ENCODE measurements at places on chromosomes 16 and 17.

GRCh38 chr16:48054881-48055601 lies 100.8 kb downstream of the ABCC12 start:
- peak; percentile 71 for DNase-seq

DNA sequence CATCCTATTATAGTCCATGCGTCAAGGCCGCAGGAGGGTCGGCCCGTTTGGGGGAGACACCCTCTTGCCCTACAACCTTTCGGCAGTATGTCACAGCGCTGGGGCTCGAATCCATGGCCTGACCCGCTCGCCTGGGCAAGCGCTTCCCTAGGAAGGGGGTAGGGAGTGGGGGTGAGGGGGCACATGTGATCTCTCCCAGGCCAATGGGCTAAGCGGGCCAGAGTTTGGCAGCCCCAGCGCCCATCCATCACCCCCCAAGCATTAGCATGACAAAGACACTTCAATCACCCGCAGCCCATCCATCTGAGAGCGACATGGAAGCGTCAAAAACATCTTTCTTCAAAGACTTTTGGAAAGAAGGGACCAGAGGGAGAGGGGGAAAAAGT lies at the start of gene HOXB1:
Gene HOXB1 (minus strand): TSS at position 125 of the 386 bp plus-strand sequence. CDS start 107 bp downstream, at position 18.
- DNase-seq = no peak

- no peak for DNase-seq
These were observed 8.7 kb downstream of the SMTNL2 start for GRCh38 chr17:4593021-4593421.

DNA sequence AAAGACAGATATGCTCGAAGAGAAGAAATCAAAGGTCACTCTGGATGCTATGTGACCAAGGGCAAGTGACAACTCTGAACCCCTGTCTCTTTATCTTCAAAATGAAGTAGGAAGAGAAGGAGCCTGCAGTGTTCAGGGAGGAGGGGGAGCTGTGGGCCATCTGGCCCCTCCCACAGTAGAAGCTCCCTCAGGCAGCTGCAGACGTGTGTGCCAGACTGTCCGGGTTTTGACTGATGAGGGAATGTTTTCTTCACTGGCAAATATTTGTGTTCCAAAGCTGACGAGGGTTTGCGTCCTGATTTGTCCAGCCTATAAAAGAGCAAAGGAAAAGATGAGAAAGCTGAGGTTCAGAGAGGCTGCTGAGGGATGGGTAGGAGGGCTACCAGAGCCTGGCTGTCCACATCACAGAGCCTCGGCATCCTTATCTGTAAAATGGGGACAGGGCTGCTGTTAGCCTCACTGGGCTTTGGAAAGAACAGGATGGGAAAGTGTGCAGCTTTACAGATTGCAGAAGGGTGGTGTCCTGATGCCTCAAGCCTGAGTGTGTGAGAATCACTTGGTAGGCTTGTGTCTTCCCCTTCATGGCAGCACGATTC lies 1.8 kb upstream of the GINS2 start:
- DNase-seq = no peak

GRCh38 chr17:17447264-17447663 lies 29.5 kb upstream of the MED9 start:
- no peak for DNase-seq

- no peak for DNase-seq
These were observed 16.8 kb upstream of the KRT10 start for GRCh38 chr17:40839194-40839593.

- DNase-seq = peak; percentile 69
These were observed 35.0 kb downstream of the DHRS7B start for GRCh38 chr17:21161498-21162393.

- DNase-seq = no peak
These were observed 681.6 kb downstream of the KCNJ18 start for GRCh38 chr17:22373911-22374310.

DNA sequence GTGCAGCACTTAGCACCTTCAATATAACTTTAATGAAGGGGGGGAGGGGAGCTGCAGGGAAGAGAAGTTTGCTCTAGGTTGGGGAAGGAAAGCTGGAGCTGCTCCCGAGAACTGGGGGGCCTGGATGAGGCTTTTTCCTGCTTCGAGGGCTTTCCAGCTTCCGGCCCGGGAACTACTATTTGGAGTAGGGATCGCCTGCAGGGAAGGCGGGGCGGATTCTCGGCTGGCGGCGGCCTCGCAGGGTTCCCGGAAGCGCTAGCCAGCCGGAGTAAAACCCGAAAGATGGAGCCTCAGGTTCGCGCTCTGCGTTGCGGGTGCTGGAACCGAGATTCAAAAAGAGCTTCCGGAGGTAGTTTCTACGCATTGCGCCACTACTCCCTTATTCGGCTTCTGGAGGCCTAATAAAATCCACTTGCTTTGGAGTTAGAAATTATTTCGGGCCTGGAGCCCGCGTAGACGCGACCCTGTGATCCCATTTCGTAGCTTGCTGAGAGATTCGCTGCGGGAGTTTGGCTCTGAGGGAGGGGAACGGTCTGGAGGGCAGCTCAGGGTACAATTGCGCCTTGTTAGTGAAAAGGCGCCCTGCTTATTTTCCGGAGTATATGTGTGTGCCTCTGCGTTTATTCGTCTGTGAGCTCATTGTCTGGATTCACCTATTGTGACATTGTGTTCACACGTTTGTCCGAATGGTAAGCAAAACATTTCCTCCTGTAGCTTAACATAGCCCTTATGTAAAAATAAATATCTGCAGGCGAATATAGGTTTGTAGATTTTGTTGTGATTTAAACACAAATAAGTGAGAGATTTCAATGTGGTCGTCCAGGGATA lies 652 bp downstream of the PRAC2 start:
- no peak for DNase-seq

DNA sequence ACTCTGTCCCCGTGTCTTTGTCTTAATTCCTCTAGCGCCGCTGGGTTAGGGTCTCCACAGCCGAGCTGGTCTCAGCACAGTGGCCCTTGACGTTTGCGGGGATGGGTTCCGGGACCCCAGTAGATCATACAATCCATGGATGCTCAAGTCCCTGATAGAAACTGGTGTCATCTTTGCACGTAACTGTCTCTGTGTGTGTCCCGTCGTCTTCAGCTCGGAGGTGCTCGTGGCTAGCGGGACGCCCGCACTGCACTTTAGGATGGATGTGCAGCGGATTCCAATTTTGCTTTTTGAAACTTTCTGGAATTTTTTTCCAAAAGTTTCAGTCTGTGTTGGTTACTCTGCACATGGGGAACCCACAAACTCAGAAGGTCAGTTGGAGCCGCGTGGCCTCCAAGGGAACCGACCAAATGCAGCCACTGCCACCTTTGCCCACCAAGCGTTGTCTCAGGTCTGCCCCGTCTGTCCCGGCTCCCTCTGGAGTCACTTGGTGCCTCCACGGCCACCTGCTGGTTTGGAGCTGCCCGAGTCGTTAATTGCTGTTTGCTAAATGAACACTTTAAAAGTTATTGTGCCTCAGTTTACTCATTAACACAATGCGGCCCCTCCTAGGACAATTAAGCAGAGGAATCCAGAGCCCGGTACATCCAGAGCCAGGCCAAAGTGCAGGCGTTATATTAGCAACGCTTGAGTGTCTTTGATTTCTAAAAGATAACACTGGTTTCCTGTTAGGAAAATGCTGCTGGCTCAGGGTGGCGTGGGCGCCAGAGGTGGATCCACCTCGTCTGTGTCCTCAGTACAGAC lies 5.3 kb upstream of the DPEP1 start:
- DNase-seq = no peak

DNA sequence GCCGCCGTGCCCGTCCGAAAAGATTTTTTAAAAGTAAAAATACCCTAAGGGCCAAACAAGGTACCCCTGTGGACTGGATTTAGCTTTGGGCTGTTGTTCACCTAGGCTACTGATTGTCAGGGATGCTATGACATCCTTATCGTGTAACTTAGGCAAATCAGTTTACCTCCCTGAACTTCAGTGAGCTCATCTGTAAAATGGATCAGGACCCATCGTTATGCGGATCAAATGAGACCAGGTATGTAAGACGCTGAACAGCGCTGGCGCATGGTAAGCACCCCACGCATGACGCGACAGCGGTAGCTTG lies 658 bp upstream of the ZNF771 start:
- no peak for DNase-seq

- no peak for DNase-seq
These were observed 22.1 kb upstream of the IL17C start for GRCh38 chr16:88616320-88616719.

- no peak for DNase-seq
These were observed 1.2 kb downstream of the COX10 start for GRCh38 chr17:14070344-14070984.

GRCh38 chr16:62870554-62870953 lies 834.3 kb upstream of the CDH8 start:
- DNase-seq = no peak

- DNase-seq = peak; percentile 91
These were observed 2.3 kb downstream of the STX1B start for GRCh38 chr16:31008149-31008548.

DNA sequence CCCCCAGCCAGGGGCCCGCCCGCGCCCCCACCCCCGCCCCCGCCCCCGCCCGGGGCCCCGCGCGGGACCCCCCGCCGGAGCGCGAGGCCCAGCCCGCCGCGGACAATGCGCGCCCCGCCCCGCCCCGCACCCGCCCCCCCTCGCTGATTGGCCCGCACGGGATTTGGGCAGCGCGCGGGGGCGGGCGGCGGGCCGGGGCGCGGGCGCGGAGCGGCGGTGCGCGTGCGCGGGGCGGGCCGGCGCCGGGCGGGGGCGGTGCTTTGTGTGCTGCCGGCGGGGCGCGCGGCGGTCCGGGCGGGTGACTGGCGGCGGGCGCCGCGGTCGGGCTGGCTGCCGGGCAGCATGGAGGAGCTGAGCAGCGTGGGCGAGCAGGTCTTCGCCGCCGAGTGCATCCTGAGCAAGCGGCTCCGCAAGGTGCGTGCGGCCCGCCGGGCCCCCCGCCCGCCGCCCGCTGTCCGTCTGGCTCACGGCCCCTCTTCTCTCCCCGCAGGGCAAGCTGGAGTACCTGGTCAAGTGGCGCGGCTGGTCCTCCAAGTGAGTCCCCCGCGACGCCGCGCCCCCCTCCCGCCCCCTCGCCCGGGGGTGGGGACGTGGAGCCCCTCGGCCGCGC lies at the start of gene CBX2:
Gene CBX2 (plus strand): TSS at position 255 of the 610 bp plus-strand sequence. CDS start 88 bp downstream, at position 343.
- peak; percentile 42 for DNase-seq

DNA sequence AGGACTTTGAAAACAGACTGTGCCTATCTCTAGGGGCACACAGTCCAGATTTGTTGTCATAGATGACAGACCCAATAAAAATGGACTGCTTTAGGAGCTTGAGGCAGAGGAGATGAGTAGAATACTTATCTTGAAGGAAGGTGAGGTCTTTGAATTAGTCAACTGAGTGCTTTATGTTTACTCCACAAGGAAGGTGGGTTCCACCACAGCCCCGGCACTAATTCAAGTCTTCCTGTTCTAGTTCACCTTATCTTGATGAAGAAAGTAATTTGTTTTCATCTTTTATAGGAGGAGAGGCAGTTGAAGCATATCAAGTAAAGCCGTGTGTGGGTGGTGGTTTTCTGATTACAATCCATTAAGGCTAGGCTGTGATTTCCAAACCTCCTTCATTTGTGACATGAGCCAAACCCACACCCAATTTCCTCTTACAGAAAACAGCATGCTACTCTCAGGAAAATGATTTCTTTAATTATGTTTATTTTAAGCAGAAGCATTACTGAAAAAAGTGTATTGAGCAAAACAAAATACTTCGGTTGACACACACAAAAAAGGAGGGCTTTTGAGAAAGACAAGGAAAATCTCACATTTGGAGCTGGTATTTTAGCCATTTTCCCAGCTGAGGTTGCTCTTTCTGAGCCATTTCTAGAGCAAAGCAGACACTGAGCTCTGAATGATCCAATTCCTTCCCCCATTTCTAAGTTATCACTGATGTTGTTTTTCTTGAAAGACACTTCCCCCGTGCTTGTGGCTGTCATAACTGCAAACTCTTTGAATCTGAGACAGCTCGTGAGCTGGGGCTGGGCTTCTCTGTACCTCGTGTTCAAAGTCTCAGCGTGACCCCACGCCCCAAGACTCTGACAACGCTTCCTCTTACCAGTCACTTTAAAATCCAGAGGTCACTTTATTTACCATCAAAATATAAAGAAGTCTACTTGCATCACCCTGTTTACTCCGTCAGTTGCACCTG lies 35.4 kb downstream of the CDRT15 start:
- DNase-seq = peak; percentile 8

DNA sequence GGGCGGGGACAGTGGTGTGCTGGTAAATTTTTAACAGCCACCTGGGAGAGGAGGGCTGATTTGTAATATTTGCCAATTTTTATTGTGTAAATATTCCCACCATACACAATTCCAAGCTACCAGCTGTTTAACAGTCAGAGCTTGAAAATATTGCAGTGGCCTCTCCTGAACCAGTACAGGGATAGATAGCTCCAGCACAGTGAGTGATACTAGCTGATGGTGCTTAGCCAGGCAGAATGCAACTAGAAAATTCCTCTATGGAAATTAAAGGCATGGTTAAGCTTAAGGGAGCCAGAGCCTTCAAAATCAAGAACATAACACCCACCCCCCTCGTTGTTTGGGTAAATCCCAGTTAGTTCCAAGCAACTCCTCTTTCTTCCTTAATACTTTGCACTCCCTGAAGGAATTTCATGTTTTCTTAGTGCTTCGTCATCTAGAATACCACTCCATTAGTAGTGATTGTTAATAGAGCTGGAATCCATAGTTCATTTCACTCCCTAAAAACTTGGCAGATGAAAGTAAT lies 96.6 kb downstream of the CYB561 start:
- DNase-seq = peak; percentile 75

Data from IMR-90 (cell line).